Stimulated activated CD8-positive, alpha-beta memory T cell treated with anti-CD3 and anti-CD28 coated beads, Interleukin-12 subunit alpha, Interleukin-12 subunit beta, amount 100 ng/mL, for 1 hour (primary cell): ENCODE measurements at places on chromosomes 5 and 9.
A peak's percentile ranks its signal among the peaks of the same experiment; 100 is the strongest.

- no peak for DNase-seq
Observed at GRCh38 chr9:69996967-69997366, 46.7 kb upstream of the MAMDC2 start.

GRCh38 chr9:90107726-90108655 is 503.2 kb downstream of the GADD45G start:
- DNase-seq, result no peak

GRCh38 chr9:102185371-102185770 is 446.9 kb upstream of the GRIN3A start:
- no peak for DNase-seq

DNA sequence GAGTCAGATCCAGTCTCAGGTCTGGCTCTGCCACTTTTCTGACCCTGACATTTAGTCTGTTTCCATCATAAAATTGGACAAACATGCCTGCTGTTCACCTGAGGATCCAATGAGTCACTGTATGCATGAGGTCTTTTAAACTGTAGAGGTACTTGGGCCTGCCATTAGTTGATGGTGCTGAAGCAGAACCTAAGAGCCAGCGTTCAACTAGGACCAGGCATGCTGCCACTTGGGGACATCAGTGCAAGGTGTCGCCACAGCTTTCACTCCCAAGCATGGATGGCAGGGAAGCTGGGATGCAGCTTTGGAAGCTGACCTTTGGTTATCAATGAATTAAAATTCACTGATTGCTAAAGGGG is 37.1 kb downstream of the NEUROG1 start:
- DNase-seq, result no peak

GRCh38 chr9:128701227-128701854 is 962 bp upstream of the PKN3 start:
- DNase-seq, result no peak

GRCh38 chr9:129023036-129023907 is 4.9 kb downstream of the SH3GLB2 start:
- DNase-seq, result no peak

GRCh38 chr5:134242146-134242545 is 16.3 kb upstream of the PPP2CA start:
- DNase-seq, result no peak

- peak; percentile 13 for DNase-seq
Observed at GRCh38 chr5:127229185-127229889, 61.3 kb upstream of the MEGF10 start.

DNA sequence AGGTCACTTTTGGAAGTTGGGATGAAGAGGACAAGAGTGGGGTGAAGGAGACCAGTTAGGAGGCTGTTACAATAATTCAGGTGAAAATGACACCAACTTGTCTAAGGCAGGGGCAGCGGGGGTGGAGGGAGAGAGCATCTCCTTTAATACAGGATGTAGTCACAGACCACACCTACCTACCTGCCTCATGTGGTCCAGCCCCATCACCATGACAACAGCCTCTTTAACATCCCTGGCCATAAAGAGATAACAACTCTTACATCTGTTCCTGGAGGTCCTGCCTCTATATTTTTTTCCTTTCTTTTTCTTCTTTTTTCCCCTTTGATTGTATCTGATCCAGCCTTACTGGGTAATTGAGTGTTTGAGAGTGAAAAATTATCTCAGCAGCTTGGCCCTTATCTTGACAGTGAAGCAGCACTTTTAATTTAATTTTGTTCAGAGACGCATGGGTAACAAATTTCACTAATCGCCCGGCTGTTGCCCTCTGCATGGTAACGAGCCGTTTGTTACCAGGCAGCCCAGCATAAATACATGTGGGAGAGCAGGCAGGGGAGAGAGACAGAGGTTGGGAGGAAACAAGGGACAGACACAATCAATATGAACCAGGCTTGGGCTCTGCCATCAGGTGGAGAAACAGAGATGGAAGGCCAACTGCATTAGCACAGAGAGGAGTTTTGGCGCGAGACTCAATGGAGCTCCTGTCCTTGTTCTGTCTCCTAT is 338.1 kb downstream of the ASTN2 start:
- no peak for DNase-seq

GRCh38 chr9:31355159-31355882 is 1029.1 kb upstream of the ACO1 start:
- no peak for DNase-seq

DNA sequence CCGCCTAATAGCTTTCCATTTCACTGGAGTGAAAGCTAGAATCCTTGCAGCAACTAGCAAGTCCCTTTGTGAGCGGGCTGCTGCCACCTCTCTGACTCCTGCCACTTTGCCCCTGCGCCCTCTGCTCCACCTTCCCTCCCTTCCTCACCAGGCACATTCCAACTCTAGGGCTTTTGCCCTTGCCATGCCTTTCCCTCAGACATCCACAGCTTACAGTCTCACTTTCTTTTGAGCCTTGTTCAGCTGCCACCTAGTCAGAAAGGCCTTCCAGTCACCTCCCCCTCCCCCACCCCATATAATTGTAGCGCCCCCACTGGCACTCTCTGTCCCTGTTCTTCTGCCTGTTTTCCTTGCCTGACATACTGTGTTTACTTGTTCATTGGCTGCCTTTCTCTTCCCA is 31.0 kb downstream of the CYSTM1 start:
- DNase-seq, result no peak

DNA sequence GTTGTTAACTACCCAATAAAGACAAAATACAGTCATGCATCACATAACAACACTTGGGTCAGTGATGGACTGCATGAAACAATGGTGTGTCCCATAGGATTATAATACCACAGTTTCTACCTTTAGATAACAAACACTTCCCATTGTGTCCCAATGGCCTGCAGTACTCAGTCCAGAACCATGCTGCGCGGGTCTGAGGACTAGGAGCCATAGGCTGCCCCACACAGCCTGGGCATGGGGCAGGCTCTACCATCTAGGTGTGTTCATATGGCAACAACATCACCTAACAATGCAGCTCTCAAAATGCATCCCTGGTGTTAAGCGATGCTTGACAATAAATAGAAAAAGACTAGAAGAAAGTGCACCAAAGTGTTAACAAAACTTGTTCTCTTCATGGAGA is 6.8 kb downstream of the IPPK start:
- no peak for DNase-seq

DNA sequence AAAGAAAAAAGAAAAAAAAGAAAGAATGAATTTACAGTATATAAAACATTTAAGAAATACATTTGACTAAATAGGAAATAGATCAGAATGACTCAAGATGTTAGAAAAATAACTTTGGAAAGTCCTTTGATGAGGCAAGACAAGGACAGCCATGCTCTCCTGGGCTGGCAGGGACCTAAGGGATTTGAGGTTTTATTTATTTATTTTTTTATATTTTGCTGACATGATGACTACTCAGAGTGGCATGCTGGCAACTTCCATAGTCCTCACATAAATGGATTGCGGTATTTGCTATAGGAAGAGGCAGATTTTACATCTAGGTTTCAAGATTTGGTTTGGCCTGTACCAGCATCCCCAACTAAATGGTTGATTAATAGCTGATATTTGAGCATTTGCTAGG is 17.7 kb downstream of the SLC28A3 start:
- no peak for DNase-seq

DNA sequence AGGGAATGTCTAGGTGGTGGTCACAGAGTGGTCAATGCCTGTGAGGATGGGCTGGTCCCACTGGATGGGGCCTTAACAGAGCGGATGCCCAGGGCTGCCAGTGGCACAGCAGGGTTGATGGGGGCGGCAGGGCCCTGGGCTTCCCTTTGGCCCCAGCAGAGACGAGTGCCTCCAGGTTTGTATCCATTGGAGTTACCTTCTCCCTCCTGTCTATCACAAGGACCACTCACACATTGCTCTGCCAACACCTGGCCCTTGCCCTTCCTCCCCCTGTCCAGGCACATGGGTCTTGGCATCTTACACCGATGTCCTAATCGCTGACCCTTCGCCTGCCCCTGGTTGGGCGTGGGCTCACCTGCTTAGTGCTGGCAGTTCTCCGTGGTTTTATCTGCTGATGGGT is 26.2 kb upstream of the IRX4 start:
- DNase-seq, result no peak

DNA sequence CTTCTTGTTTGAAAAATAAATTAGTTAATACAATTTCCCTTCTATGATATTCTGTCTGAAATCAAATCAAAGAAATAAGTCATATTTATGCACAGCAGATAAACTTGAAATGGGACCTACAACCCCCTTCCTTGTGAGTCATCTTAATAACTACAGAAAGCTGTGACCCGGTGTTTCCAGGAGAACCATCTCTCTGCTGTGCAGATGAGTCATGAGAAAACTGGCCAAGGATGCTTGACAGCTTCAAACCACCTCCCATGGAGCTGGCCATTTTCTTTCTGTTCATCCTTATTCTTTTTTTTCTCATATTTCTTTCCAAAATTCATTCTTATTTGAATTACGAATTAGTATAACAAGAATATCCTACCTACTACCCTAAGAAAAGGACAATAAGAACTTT is 43.4 kb upstream of the NR4A3 start:
- DNase-seq, result no peak

- no peak for DNase-seq
Observed at GRCh38 chr9:119761812-119762211, 392.6 kb upstream of the BRINP1 start.

GRCh38 chr9:36008774-36009300 is 27.9 kb upstream of the RECK start:
- DNase-seq, result peak; percentile 55

GRCh38 chr9:127983847-127984289 is 3.1 kb upstream of the EEIG1 start:
- no peak for DNase-seq

DNA sequence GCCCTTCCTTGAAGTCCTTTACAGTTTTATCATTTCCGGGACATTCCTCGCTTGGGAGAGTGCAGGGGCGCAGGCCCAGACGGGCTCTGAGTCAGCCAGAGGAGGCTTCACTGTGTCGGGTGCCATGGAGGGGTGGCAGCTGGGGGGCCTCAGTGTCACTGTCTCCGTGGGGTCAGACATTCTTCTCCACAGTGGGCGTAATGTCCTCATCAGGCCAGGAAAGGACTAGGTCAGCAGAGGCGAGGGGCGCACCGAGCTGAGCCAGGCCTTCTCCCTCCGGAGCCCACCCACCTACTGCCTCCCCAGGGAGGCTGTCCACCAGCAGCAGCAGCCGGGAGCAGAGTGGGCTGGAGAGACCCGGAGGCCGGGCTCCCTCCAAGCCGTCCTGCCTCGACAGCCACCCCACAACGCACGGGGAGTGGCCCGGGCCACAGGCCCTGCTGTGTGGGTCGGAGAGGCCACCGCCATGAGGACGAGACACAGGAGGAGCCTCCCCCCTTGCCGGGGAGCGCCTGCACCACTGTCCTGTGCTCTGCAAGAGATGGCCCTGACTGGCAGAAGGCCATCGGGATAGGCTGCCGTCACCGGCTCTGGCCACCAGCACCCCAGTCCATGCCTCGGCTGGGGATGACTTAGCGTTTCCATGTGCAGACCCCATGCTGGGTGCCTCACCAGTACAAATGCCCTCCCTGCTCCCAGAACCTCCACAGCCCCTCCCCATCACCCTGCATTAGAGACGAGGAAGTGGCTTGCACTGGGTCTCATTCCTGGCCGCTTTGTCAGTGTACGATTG is 26.5 kb downstream of the SARDH start:
- DNase-seq, result no peak

DNA sequence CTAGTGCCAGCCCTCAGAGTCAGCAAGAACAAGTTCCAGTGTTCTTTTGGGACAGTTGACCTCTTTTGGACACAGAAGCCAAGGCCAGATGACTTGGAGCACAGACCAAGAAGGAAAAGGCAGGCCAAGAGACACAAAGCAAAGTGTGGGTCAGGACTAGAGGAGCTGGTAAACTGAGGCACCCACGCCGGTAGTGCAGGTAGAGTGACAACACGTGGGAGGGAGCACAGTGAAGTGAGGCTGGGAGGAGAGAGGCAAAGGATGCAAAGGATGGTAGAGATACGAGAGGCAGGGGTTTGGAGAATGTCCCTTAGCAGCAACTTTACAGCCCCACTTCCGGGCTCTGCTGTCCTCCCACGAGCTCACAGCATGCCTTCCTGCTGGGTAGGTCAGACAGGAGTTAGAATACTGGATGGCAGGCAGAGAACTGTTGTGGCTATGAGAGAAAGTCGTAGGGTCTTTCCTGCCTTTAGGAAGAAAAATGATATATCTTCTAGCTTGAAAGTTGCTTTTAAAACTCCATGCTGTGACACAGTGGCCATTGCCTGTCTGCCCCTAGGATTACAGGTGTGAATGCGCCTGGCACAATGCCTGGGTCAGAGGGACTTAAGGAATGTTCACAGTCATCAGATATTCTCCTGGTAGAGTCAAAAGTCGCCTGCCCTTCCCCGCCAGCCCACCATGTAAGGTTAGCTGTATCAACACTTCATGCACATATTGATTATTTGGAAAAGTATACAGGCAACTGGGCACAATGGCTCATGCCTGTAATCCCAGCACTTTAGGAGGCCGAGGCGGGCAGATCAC is 97.9 kb downstream of the PDE8B start:
- DNase-seq, result no peak

- no peak for DNase-seq
Observed at GRCh38 chr9:87269296-87270176, 228.1 kb upstream of the DAPK1 start.

DNA sequence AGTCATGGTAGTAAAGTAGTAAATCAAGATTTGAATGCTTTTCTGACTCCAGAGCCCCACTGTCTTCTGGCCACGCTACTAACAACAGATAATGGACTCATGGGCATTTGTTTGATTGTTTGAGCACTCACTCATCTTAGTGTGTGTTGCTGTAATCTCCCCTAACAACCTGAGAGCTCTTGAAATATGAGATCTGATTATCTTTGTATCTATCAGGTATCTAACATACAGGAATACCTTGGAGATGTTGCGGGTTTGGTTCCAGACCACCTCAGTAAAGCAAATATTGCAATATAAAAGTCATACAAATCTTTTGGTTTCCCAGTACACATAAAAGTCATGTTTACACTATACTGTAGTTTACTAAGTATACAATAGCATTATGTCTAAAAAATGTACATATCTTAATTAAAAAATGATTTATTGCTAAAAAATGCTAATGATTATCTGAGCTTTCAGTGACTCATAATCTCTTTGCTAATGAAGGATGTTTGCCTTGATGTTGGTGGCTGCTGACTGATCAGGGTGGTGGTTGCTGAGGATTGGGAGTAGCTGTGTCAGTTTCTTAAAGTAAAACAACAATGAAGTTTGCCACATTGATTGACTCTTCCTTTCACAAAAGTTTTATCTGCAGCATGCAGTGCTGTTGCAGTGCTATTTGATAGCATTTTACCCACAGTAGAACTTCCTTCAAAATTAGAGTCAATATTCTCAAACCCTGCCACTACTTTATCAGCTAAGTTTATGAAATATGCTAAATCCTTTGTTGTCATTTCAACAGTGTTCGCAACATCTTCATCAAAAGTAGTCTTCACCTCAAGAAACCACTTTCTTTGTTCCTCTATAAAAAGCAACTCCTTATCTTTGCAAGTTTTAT is 92.2 kb downstream of the ZNF462 start:
- DNase-seq, result no peak

GRCh38 chr5:72637058-72637457 is 129.8 kb upstream of the ZNF366 start:
- no peak for DNase-seq
